ENCODE measurements at places on chromosomes 4 and X.
A peak's percentile ranks its signal among the peaks of the same experiment; 100 is the strongest.

GRCh38 chr4:113012786-113013185 is 36.7 kb upstream of the ANK2 start:
- peak; percentile 75 for DNase-seq
- no peaks in the 10 kb centered on the region for H3K4me1 ChIP-seq
- H3K27me3 ChIP-seq: no peaks in the 10 kb centered on the region
- H3K36me3 ChIP-seq: no peaks in the 10 kb centered on the region

DNA sequence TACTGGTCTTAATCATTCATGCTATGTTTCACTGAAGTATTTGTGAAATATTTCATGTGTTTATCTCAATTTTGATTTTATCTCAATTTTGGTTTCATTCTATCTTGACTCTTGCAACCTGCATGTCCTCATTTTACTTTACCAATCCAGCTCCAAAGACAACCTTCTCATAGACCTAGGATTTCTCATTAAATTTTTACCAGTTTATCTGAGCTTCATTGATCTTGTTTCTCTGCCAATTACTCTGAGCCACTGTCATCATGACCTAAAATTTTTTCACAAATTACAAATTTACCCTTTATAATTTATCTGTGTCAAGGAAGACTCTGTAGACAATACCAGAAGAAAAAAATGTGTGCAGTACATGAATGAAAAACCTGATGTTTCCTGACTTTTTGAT is 18.6 kb upstream of the UGT2B17 start:
- no peaks in the 10 kb centered on the region for H3K36me3 ChIP-seq
- H3K27ac ChIP-seq: no peak overlapping the region
- no peak for DNase-seq
- no peak overlapping the region for H3K4me3 ChIP-seq
- H3K27me3 ChIP-seq: no peaks in the 10 kb centered on the region

DNA sequence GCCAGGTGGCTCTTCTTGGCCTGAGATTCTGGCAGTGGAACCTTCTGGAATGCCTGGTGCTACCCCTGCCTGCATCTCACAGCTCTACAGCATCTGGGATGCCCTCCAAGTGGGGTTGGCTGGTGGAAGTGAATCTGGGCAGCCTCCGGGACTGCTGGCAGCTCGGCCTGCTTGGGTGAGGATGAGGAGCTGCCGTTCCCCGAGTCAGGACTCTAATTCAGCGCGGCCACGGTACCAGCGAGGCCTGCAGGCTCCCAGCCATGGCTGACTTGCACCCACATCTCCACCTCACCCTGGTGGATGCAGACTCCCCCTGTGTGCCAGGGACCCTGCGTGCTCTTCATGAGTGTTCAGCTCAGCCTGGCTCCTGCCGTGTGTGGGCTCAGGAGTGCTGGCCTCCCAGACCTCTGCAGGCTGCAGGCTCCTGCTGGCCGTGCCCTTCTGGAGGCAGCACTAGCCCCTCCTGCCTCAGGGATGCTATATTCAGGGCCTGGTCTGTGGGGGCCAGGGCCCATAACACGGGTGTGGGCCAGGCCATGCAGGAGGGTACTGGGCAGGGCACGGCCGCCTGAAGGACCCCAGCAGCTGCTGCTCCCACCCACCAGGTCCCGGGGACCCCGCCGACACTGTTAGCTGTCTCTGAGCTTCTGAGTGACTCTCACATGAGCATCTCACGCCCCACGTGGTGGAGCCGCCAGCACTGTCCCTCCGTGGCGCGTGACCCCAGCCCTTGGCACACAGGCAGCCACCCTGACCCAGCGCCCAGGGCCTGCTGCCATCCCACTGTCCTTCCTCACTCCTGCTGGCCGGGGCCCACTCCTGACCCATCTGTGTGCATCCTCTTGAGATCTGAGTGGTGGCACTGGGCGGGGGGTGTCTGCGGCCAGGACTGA is 10.6 kb downstream of the UVSSA start:
- no peak overlapping the region for H3K27ac ChIP-seq
- no peaks in the 10 kb centered on the region for H3K36me3 ChIP-seq
- H3K4me3 ChIP-seq: no peak overlapping the region
- DNase-seq: no peak
- no peaks in the 10 kb centered on the region for H3K4me1 ChIP-seq

- no peak overlapping the region for H3K27ac ChIP-seq
- H3K36me3 ChIP-seq: no peaks in the 10 kb centered on the region
- no peak for DNase-seq
- peaks cover under 1% of the 10 kb centered on the region for H3K4me1 ChIP-seq
- H3K4me3 ChIP-seq: no peak overlapping the region
Measured at GRCh38 chr4:52317981-52318380, 266.9 kb downstream of the SPATA18 start.

GRCh38 chr4:1611501-1611870 is 72.6 kb downstream of the FAM53A start:
- H3K27me3 ChIP-seq: no peaks in the 10 kb centered on the region
- no peaks in the 10 kb centered on the region for H3K36me3 ChIP-seq
- no peaks in the 10 kb centered on the region for H3K4me1 ChIP-seq
- H3K4me3 ChIP-seq: no peak overlapping the region
- no peak for DNase-seq
